ENCODE measurements at places on chromosomes 3 and 15.

DNA sequence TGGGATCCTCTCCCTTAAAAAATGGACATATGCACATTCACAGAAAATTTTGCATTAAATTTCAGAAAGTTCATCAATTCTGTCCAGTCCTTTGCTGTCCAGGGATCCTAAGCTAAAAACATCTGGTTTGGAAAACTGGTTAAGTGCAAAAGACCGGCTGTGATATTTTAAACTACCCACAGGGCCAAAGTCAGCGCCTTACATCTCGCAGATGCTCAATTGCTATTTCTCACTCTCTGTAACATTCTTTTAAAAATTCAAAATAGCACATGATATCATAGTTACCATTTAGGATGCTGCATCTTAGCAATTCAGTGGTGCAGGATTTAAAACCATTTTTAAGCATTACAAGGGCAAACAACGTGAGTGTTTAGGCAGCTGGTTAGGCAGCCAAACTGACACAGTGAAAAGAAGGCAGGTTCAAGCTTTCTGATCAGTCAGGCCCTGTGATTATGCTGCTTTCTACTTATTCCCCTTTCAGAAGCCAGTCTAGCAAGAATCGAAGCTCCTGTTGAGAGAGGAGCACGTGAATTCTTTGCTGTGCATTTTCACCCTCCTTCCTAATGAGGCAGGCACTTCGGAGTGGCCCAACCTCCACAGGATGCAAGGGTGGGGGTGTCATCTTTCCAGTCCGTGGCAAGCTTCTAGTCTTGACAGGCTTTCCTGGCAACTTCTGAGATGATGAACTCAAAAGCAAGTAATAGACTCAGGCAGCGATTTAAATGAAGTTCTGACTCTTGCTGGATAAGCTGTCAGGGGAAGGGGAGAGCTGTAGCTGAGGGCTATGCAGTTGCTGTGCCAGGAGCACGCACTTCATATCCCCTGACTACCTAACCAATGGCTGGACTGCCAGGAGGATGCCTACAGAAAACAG lies 8.8 kb downstream of the PRICKLE2 start:
- DNase-seq, result no peak

- DNase-seq, result no peak
These were observed 29.6 kb downstream of the PSTPIP1 start for GRCh38 chr15:77024273-77025082.

DNA sequence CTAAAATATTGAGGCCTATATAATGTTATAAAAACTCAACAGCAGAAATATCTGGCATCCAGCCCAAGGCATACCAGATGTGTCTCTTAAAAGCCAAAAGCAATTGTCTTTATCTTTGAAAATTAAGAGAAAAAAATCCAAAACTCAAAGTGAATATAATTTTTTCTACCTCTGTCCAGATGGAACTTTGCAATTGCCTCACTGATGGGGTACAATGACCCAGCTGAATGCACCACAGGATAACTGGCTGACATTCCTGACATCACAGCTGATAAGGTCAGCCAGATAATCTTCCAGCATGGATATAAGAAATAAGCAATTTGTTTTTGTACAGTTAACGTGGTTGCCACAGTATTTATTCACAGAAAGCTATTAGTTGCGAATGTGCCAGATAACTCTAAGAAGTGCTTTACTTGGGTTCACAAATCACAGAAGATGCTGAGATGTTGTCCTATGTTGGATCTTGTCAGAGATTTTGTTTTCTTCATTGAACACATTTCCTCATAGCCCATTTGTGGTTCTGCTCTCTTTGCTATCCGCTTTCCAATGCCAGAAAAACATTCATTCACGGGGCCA lies 566.9 kb upstream of the CCDC54 start:
- no peak for DNase-seq

DNA sequence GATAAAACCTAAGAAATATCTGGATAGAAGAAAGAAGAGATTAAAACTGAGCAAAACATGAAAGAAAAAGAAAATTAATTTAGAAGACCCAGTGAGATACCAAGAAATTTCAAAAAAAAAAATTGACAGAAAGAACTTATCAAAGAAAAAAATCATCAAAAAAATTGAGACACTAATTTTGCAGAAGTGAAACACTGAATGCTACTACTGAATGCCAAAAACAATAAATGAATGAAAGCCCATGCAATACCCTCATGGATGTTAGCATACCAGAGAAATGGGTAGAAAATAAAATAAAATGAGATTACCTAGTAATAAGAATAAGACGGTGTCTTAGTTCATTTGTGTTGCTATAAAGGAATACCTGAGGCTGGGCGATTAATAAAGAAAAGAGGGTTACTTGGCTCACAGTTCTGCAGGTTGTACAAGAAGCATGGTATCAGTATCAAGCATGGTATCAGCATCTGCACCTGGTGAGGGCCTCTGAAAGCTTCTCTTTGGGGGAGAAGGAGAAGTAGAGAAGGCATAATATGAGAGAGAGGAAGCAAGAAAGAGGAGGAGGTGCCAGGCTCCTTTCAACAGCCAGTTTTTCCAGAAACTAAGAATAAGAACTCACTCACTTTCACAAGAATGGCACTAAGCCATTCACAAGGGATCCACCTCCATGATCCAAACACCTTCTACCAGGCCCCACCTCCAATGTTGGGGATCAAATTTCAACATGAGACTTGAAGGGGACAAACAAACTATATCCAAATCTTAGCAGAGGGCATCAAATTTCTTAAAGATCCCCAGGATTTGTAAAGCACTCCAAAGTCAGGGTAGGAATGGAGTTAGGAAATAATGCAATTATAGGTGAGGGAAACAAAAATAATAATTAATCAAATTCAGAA lies 73.2 kb downstream of the BTLA start:
- no peak for DNase-seq

DNA sequence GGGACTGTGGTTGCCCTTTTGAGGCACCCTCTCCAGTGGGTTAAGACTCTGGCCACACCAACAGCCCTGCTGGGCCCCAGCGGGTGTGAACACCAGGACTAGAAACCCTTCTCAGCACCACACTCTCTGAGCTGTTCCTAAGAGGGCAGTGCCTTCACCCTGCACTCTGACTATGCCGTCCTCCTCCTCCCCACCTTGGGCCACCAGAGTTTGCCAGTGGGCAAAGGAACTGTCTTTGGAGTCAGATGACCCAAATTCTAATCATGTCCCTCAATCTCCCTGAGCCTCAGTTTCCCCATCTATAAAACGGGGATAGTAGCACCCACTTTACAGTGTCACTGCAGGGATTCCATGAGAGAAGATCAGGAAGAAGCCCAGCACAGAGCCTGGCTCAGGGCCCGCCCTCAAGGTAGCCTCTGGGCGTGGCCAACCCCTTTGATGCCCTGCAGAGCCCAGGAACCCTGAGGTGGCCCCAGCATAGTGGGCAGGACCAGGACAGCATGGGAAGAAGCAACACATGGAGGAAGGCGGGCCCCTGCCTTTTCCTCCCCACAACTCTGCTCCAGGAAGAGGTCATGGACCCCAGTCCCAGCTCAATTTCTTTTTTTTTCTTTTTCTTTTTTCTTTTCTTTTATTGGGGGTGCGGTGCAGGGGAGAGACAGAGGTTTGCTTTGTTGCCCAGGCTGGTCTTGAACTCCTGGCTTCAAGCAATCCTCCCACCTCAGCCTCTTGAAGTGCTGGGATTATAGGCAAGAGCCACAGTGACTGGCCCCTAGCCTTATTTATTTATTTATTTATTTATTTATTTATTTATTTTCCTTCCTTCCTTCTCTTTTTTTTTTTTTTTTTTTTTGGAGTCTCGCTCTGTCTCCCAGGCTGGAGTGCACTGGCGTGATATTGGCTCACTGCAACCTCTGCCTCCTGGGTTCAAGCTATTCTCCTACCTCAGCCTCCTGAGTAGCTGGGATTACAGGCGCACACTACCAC lies 115.7 kb upstream of the LINGO1 start:
- no peak for DNase-seq

GRCh38 chr15:96353416-96353929 lies 23.0 kb downstream of the NR2F2 start:
- DNase-seq, result no peak

- DNase-seq, result no peak
These were observed 90.3 kb upstream of the C3orf80 start for GRCh38 chr3:160134964-160135363.

- DNase-seq, result no peak
These were observed 398.5 kb downstream of the PDCD6IP start for GRCh38 chr3:34196914-34197313.

GRCh38 chr3:42394579-42395288 lies 15.7 kb downstream of the LYZL4 start:
- no peak for DNase-seq

DNA sequence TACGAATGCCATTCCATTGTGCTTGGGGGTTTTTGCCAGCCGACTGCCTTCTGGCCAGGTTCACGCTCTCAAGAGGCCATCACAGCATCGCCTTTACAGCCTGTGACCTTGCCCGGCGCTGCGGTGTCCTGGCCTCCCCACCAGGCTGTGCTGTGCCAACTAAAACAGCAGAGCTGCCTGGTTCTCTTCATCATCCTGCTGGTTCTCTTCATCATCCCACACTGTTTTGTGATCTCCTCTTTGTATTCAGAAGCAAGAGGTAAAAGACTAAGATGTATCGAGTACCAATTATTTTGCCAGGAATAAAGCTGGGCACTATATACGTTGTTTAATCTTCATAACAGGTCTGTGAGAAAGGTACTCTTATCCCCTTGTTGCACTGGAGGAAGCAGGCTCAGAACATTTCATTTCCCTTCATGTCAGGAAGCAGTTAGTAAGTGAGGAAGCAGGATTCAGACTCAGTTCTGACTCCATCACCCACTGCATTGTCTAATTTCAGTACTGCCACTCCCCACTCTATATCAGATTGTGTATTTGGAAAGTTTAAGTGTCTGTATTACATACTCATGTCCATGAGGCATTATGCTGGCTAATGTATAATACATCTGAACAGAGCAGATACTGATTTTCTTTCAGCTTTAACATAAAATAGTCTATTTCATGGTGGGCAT lies 92.7 kb downstream of the LRRC28 start:
- peak; percentile 10 for DNase-seq

GRCh38 chr3:12472000-12472610 lies 12.2 kb upstream of the TSEN2 start:
- DNase-seq, result no peak

DNA sequence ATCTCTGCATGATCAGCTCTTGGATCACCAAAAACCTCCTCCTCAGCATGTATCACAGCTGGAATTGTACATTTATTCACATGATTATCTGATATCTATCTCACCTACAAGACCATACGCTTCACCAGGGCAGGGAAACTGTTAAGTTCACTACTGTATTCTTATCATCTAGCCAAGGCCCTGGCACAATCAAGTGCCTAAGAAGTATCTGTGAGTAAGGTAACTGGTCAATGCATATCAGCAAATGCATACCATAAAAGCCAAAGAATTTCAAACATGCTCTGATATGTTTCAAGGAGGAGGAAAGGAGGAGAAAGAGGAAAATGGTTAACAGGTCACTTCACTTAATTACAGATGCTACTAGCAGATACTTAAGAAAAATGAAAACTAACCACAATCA lies 158.4 kb downstream of the LIPC start:
- no peak for DNase-seq

GRCh38 chr3:69445024-69445423 lies 59.1 kb upstream of the FRMD4B start:
- no peak for DNase-seq

Data from stimulated activated CD4-positive, alpha-beta T cell treated with anti-CD3 and anti-CD28 coated beads, Interleukin-1b, Interleukin-23, amount 100 ng/mL, for 1 hour (primary cell).